ENCODE measurements at places on chromosomes 12 and 14.

- no peak for DNase-seq
Measured at GRCh38 chr14:22979748-22980392, 2.5 kb downstream of the AJUBA start.

GRCh38 chr12:71607494-71608330 lies 55.9 kb downstream of the ZFC3H1 start:
- no peak for DNase-seq

- DNase-seq, result no peak
Measured at GRCh38 chr12:52740584-52740983, 36.6 kb downstream of the KRT76 start.

- no peak for DNase-seq
Measured at GRCh38 chr14:88025313-88025712, 20.4 kb downstream of the GPR65 start.

DNA sequence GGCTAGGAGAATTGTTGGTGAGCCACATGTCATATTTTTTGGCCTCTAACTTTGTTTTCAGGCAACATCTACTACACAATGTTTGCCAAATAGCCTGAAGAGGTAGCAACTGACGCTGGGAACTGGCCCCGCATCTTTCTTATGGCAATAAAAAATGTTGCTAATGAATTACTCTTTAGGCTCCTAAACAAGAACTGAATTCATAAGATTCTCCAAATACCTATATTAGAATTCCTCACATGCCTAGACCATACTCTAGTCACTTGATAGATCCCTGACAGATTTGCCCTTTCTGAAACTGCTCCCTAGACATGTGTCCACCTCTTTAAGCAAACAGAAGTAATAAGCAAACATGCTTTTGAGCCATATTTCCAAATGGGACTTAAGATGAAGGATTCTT lies 209.0 kb upstream of the ATXN7L3B start:
- no peak for DNase-seq

DNA sequence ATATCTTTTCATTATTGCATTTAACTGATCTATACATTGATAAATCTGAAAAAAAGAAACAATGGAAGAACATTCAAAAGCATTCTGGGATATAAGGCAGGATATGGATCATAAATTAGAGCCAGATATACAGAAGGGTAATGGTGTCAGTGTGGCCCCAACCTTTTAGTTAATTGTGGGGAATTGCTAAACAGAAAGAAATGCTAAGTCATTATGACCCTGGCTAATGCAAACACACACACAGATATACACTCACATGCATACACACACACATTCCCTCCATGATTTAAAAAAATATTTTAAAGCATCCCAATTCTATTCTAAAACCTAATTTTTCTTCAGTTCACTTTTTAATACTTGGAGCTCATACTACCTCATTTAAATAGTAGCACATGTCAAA lies 404.5 kb downstream of the BCAT1 start:
- DNase-seq, result no peak

DNA sequence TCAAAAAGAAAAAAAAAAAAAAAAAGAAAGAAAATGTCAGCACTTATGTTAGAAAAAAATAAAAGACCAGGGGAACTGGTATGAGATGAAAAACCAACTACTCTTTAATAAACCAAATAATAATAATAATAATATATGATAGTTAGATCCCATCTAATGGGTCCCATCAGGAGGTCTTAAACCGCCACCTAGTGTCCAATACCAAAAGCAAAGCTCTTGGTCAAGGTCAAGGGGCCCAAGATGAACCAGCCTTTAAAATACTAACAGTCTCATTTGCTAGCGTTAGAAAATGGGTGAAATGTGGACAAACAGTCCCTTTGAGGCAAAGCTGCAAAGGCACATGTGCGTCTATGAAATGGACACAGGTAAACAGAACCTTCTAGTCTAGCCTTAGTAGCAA lies 12.3 kb downstream of the BRAP start:
- DNase-seq, result no peak

DNA sequence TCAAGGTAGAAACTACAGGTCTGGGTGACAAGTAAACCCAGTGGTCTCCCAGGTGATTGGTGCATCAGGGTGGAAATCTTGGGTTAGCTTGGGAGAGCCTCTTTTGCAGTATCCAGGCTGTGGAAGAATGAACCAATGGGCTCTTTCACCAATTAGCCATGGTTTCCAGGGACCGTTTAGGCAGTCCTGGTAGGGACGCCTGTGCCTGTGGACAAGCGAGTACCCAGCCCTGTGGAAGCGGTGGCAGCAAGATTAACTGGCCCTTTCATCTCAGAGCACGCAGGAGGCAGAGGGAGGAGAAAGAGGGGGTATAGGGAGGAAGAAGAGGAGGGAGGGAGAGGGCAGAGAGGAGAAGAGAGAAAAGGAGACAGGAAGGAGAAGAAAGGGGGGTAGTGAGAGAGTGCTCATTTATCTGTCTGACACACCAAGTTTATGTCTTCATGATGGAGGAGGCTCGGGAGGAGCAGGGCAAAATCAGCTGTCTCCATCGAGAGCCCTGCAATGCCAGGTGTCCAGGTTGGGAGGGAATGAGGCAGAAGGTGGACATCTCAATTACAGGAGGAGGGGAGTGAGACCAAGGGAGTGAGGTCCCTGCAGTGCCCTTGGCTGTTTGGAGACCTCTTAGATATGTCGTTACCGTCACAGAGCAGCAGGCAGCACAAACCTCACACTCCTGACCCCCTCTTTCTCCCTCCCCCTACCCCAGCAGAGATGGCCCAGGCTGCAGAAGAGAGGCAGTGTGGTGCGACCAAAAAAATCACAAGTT lies 4.6 kb upstream of the ZDHHC22 start:
- DNase-seq, result no peak

DNA sequence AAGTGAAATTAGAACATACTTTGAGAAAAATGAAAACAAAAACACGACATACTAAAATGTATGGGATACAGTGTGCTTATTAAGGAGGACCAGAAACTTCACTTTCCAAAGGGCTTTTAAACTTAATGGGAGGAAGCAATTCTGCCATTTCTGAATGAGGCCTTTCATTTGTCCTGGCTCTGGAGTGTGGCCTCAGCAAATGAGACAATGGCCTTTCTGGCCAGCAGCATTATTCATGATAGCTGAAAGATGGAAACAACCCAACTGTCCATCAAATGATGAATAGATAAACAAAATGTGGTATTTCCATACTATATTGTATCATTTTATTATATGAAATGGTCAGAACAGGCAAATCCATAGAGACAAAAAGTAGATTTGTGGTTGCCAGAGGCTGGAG lies 338.6 kb downstream of the CEP128 start:
- no peak for DNase-seq

- no peak for DNase-seq
Measured at GRCh38 chr14:92930737-92931602, 8.0 kb downstream of the CHGA start.

DNA sequence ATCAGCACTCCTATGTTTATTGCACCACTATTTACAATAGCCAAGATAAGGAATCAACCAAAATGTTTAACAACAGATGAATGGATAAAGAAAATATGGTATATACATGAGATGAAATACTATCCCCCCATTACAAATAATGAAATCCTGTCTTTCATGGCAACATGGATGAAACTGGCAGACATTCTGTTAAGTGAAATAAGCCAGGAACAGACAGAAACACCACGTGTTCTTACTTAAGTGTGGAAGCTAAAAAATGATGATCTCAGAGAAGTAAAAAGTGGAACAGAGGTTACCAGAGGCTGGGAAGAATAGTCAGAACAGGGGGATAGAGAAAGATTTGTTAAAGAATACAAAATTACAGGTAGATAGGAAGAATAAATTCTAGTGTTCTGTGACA lies 113.7 kb upstream of the MDM1 start:
- DNase-seq, result no peak

DNA sequence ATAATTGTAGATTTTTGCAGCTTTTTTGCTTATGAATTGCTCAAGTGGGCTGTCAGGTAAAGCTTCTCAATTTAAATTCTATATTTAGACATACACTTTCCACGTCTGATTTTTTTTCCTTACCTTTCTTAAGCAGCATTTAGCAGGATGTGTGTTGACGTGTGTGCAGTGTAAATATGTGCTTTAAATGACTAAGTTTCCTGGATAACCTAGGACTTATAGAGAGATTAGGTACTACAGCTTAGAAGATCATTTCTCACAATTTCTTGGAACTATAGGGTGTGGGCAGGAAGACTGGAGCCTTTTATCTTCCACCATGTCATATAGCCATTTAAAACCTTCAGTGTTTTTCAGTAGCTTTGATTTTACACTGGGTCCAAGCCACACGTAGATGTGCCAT lies 263.5 kb downstream of the NOVA1 start:
- DNase-seq, result no peak

DNA sequence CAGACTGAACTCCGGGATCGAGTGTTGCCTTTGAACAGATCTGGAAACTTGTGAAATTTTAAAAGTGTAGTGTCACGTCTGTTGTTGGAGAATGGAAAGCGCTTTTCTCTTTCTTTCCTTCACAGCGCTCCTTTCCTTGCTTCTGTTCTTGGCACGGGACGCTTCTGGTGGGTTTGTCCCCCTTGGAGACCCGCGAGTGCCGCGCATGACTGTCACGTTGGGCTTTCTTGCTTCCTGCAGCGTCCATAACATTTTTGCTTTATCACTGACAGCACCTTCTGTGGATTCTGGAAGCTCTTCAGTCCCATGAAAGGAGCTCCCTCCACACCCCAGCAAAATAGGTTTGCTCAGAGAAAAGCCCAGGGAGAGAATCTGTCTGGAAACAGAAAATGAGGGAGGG lies 193.0 kb upstream of the TMEM132C start:
- no peak for DNase-seq

GRCh38 chr12:118455327-118455726 lies 79.0 kb downstream of the SUDS3 start:
- DNase-seq, result no peak

GRCh38 chr14:89484051-89484844 lies 67.2 kb upstream of the FOXN3 start:
- no peak for DNase-seq

- DNase-seq, result no peak
Measured at GRCh38 chr14:91067186-91067585, 6.7 kb upstream of the RPS6KA5 start.

DNA sequence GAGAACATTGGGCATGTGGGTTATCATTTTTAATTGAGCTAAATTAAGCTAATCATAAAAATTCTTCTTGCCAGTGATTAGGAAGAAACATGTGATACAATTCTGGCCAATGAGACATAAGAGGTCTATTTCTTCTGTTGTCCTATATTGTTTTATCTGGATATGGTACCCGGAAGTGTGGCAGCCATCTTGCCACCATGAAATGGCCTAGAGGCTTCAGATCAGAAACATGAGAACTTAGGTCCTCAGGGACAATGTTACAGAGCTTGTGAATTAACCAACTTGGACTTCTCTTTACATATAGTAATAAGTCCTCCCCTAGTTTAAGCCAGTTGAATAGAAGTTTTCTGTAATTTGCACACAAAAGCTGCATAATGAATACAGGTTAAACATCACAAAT lies 30.5 kb downstream of the MBIP start:
- DNase-seq, result no peak

- DNase-seq, result no peak
Measured at GRCh38 chr12:70260646-70261045, 17.4 kb downstream of the CNOT2 start.

DNA sequence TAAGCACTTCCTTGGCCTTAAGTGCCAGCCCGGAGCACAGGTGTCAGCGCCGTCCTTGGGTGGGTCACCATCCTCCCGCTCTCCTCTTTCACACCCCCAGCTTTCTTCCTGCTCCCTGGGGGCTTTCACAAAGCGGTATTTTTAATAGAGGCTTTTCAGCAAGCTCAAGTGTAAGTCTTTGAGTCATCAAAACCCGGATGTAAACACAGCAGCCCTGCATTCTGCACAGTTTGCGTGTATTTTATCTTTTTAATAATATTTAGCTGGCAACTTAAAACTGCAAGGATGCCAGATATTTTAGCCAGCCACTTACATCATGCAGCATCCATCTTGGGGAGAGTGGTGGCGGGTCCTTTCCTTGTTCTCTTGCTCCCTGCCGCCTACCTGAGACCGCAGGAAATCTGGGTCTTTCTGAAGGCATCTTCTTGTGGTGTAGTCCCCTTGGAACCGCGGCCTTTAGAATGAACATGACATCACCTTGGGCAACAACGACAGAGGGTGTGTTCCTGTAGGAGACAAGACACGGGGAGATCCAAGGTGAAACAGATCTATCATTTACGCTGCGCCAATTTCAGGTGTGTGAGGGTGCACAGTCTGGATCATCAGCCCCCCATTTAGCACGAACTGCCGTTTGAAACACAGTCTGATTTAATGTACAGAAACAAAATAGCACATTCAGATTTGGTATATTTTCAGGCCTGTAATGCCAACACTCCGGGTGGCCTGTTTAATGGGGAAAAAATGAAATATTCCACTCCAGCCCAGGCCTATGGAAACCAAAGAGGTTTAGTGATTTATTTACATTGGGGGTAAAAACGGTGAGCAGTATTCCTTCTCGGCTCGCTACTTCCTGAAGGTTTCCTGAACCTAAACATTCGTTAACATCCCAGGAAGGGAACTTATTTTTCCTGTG lies 12.5 kb upstream of the IRF2BPL start:
- DNase-seq, result no peak
